CD4-positive, alpha-beta T cell (primary cell): ENCODE measurements at places on chromosomes 1 and 21.

GRCh38 chr1:55231745-55232144, 16.6 kb upstream of the USP24 start:
- DNase-seq, result no peak

- DNase-seq, result no peak
Observed at GRCh38 chr1:166113031-166113430, 53.8 kb downstream of the FAM78B start.

- no peak for DNase-seq
Observed at GRCh38 chr1:175195281-175195680, 2.7 kb upstream of the KIAA0040 start.

- no peak for DNase-seq
Observed at GRCh38 chr1:147721716-147722115, 38.7 kb downstream of the GJA5 start.

DNA sequence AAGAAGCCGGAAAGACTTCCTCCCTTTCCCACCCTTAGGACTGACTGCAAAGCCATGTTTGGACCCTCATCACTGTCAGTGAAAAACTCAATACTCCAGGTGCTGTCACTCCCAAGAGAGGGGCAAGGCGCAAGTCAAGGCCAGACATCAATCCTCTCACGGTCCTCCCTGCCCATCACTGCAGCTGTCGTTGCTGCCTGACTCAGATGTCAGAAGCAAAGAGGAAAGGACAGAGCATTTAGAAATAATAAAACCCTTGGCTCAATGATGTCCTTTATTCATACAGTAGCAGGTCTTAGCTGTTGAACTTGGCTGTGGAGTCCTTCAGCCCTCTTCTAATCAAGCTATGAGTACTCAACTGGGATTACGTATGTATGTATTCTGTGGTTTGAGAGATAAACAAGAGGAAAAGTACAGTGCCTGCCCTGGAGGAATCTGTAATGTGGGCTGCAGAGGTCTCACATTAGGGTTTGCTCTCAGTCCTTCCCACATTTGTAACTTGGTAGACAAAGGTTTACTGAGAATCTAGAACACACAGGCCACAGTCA, 13.5 kb downstream of the SUSD4 start:
- DNase-seq, result no peak

DNA sequence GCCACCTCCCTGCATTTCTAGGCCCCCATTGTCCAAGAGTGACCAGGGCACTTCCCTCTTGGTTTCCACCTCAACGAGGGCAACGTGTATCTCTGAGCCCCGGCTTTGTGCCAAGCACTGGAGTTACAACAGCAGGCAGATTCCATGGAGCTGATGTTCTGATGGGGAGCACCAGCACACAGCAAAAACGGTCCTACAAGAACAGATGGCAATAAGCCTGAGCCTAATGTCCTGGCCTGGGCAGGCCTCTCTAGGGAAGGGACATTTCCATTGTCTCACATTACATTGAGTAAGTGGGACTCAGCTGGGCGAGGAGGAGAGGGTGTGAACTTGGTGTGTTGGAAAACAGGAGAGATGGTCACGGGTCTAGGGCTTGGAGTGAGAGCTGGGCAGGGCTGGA, 27.2 kb upstream of the NPPB start:
- no peak for DNase-seq
